ENCODE measurements at places on chromosomes 5 and 9.

GRCh38 chr9:693201-694091 lies 148.1 kb upstream of the DMRT1 start:
- peak; percentile 90 for DNase-seq

- DNase-seq = no peak
Observed at GRCh38 chr5:160260006-160260775, 30.9 kb downstream of the FABP6 start.

DNA sequence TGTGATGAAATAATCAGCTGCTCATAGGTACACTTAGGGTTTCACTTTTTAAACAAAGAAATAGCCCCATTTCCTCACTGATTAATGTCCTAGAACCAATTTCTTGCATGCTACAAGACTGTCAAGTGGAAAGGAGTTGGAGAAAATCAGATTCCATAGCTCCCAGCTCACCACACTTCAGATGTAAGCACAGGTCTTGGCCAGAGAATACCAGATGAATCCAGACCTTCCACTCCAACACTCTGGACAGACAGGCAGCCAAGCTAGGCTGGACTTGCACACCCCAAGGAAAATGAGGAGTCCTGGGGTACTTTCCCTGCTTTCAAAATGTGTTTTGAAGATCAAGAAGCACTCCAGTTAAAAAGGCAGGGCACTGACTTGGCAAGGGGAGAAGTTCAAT lies 68.5 kb downstream of the KLHL3 start:
- no peak for DNase-seq

DNA sequence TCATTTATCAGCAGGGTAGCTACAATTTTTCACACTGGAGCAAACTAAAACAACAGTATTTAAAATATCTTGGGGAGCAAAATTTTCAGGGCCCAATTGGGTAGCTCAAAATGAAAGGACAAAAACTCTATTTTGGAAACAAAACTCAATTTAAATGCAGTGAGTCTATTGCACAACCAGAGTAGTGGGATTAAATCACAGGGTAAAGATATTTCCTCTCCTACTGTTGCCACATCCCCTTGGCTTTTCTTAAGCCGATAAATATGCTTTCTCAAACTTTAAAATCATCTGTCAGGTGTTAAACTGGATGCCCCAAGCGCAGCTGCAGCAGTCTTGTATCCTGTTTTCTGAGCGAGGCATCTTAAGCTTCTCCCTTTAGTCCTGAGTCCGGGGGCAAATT lies 1474.3 kb upstream of the CDH9 start:
- DNase-seq = no peak

- peak; percentile 86 for DNase-seq
Observed at GRCh38 chr9:35847792-35848572, 19.0 kb downstream of the TMEM8B start.
